ENCODE measurements at places on chromosomes 7 and 10. TPM values are rescaled to one million over a fixed set of nuclear protein-coding genes. Genes with fewer than 3 reads are reported as not detected.

DNA sequence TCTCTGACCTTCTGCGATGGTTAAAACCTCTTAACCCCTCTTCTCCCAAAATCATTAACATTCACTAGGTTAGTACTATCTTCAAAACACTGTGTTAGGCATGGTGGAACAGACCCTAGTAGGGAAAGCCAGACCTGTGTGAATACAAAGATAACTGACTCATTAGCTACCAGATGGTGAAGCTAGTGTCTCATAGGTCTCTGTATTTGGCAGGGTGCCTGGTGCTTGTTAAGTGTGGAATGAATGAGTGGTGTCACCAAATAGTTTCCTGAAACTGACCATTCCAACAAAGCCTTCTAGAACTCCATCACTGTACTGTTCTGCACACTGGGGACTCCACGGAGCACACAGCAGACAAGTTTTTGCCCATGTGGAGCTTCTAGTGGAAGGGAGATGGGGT is 27.7 kb upstream of the TM9SF3 start:
- DNase-seq: no peak

GRCh38 chr10:97737770-97738265 is 890 bp downstream of the ZFYVE27 start:
- no peak for DNase-seq

- no peak for DNase-seq
These were observed 61.8 kb upstream of the LRRC18 start for GRCh38 chr10:49001402-49001801.

DNA sequence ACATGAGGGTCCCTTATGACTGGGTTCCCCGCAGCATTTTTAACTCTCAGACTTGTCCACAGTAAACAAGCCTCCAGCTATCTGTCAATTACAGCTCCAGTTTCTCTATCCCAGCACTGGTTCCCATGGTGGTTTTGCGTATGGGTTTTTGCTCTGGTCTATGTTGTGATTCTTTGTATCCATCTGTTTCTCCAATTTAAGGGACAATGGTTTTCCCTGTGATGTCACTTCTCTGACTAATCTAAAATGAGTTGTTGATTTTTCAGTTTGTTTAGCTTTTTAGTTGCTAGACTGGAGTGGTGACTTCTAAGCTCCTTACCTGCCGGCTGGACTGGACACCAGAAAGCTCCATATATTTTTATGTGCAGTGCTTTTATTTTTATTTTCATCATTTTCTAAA is 303.7 kb downstream of the INHBA start:
- no peak for DNase-seq

DNA sequence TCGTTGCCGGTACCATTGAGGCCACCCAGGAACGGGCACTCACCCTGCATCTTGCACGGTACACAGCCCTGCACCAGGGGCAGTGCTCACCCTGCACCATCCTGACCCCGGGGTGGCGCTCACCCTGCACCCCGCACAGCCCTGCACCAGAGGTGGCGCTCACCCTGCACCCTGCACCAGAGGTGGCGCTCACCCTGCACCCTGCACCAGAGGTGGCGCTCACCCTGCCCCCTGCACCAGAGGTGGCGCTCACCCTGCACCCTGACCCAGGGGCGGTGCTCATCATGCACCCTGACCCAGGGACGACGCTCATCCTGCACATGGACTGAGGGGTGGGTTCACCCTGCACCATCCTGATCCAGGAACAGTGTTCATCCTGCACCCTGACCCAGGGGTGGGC is 6.4 kb downstream of the TUBGCP2 start:
- no peak for DNase-seq

GRCh38 chr7:101998906-101999240 is 181.4 kb downstream of the CUX1 start:
- DNase-seq: no peak

The TFR2 gene
- not detected for total RNA-seq

The ANKRD22 gene
- not detected for total RNA-seq

The PPP1R17 gene
- total RNA-seq: not detected
